Cerebellar nuclear complex (tissue), 1 donor: ENCODE measurements at places on chromosomes 6 and 20.

DNA sequence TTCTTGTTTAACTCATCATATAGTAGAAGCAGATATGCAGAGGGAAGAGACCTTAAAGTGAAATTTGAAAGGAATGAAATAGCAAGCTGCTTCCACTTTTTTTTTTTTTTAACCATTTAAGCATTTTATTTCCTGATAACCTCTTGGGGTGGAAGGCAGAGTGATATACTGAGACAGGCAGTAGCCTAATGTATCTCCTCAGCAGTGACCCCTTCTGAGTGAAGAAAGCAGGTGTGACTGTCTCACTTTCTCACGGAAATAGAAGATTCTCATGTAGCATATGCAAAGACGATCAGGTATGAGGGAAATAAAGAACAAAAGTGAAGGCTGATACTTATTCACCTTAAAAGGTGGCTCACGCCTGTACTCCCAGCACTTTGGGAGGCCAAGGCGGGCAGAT is 187.1 kb upstream of the STXBP5 start:
- no peak for DNase-seq

GRCh38 chr20:34515484-34516246 is 557 bp upstream of the DYNLRB1 start:
- no peak for DNase-seq

DNA sequence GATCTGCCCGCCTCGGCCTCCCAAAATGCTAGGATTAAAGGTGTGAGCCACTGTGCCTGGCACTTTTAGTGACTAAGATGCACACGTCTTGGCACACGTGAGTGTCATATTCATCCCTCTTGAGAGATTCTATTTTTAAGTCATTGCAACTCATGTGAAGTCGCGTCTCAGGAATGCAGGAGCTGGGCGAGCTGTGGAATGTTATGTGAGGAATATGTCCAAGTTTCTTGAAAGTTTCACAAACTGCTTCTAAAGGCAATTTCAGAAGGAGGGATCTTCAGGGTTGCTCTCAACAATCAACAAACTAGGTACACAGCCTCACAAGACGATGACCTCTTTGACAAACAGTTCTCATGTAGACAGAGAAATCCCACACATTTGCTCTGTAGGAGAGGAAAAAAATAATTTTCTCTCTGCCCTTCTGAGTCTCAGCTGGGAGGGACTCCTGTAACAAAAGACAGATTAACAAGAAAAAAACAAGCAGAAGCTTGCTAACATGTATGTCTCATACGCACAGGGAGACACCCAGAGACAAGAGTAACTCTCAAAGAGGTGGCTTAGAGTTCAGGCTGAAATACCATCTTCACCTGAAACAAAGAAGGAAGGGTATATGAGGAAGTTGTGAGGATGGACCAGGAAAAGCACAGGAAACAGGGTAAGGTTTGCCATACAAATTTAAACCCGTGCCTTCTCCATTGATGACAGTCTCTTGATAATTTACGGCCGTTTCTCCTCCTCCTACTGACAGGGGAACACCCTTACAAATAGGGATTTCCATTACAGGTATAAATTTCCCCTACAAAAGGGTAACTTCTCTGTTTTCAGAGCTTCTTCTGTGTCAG is 45.3 kb upstream of the FAM50B start:
- DNase-seq: no peak

DNA sequence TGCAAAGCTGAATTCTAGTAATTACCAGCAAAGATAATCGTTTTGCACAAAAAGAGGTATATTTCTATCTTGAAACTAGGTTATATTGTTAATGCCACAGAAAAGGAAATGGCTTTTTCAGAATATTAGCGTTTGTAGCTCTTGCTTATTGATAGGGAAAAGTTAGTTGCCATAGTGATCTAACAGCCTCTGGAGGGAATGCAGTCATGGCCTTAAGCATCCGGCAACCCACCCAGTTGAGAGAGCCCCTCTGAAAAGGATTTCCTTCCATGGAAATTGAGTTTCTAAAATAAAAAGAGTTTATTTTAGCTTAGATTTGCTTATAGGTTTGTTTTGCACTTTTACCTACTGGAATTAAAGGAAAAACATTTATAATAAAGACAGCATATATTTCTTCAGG is 224.5 kb downstream of the BCKDHB start:
- DNase-seq: no peak

- no peak for DNase-seq
These were observed 9.9 kb upstream of the BAK1 start for GRCh38 chr6:33589731-33590530.

DNA sequence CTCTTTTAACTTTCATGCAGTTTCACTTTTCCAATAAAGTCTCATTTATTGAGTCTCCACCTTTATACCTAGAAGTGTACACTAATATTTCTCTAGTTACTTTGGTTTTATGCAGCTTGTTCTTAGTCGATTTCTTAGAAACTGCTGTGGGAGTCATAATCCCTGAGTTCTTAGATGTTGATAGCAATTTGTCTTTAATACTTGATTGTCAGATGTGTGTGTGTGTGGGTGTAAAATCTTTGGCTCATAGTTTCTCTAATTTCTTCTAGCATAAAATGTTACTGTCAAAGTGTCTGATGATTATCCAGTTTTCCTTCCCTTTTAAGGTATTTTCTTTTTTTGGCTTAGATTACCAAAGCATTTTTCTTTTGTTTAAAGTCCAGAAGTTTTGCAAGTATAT is 473.8 kb upstream of the PTCHD4 start:
- DNase-seq: no peak

DNA sequence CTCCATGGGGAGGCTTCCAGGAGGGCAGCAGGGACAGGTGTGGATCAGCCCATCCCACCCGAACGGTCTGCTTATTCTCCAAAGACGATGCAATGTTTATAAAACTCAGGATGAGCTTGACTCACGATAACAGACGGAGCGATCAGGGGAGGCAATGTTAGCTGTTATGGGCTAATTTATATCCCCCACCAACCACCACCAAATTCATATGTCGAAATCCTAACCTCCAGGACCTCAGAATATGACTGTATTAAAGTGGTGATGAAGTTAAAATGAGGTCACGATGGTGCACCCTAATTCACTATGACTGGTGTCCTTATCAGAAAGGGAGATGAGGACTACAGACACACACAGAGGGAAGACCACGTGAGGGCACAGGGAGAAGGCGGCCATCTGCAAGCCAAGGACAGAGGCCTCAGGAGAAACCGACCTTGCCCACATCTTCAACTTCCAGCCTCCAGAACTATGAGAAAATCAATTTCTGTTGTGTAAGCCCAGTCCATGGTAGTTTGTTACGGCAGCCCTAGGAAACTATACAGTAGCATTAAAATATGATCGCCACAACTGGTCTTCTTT is 7.0 kb downstream of the ADTRP start:
- no peak for DNase-seq

- DNase-seq: no peak
These were observed 2.8 kb downstream of the RAET1E start for GRCh38 chr6:149895048-149895590.

DNA sequence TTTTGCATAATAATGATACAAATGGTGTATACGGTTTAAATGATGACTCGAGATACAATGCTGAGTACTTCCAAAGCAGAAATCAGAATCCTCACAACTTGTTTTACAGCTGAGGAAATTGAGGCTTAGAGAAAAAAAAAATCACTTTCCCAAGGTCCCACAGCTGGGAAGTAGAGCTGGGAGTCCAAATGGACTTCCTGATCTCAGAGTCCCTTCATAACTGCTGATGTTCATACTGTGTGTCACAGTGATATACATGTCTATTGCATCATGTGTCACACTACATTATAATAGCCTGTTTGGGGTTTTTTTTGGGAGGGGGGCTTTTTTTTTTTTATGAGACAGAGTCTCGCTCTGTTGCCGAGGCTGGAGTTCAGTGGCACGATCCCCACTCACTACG is 8.5 kb downstream of the HM13 start:
- no peak for DNase-seq

- no peak for DNase-seq
These were observed 36.3 kb downstream of the DYNLT1 start for GRCh38 chr6:158608221-158608620.

- DNase-seq: no peak
These were observed 16.2 kb downstream of the FKBP1A start for GRCh38 chr20:1376408-1377270.

DNA sequence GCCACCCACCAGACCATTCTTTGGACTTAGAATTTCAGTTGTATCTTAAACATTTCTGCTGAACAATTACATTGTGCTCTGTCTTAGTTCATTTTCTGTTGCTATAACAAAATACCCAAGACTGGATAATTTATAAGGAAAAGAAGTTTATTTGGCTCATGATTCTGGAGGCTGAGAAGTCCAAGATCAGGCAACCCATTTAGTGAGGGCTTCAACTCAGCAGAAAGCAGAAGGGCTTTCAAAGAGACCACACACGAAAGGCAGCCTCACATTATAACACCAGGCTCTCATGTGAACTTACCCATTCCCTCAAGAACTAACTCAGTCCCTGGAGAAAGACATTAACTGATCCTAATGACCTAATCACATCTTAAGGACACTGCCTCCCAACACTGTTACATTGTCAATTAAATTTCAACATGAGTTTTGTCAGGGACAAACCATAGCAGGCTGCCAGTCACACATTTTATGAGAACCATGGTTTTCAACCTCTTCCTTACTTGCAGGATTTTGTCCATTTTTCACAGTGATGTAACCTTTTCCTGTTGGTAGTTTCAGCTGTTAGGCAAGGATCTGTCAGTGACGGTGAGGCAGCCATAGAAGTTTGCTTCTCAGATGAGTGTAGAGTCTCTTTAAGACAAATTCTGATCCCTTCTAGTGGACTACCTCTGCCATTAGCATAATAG is 399.6 kb upstream of the SOX4 start:
- DNase-seq: no peak

GRCh38 chr20:61561111-61561830 is 309.2 kb downstream of the CDH4 start:
- no peak for DNase-seq

DNA sequence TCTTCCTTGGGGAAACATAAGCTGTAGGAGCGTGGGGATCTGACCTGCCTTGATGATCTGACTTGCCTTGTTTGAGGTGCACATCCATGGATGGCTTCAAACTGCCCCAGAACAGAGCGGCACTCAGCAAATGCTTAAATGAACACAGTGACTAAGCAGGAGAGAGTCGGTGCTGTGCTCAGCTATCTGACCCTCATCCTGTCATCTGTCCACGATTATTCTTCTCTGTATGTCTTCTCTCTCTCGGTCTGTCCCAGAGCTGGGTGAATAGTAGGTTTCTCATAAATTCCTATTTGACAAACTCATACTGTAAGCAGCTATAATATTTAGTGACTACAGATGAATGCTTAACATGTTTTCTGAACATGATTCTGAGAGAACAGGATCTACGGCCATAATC is 37.3 kb downstream of the TRAM2 start:
- DNase-seq: no peak
